Stimulated activated CD4-positive, alpha-beta T cell treated with anti-CD3 and anti-CD28 coated beads, Interleukin-1b, Interleukin-23, amount 100 ng/mL, for 1 hour (primary cell): ENCODE measurements at places on chromosomes 12 and 14.

DNA sequence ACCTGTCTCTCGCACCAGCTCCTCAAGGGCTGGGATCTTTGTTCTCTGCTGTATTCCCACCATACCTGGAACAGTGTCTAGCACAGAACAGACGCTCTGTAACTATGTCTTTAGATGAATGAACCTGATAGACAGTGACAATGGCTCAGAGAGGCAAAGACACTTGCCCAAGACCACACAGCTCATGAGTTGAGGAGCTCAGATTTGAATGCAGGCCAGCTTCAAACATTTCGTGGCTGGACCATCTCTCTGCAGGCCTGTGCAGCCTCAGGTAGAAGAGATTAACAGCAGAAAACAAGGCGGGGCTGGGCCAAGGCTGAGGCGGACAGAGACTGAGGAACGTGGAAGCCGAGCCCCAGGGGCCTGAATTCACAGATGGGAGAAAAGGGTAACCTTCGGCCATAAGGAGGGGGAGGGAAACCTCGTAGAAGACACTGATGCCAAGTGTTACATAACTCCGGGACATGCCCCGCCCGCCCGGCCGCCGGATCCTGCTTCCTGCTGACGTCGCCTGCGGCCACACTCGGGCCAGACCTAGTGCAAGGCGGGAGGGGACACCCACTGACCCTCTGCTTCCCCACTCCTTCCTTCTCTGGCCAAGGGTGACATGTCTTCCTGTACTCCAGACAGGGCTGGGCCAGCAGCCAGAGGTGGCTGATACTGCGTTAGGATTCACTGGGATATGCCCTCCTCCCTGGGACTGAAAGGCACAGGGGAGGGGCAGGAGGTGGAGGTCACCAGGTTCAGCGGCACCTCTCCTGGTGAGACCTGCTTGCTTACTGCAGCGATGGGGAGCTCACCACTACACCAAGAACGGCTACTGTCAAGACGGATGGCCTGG lies 86.8 kb downstream of the RFLNA start:
- no peak for DNase-seq

DNA sequence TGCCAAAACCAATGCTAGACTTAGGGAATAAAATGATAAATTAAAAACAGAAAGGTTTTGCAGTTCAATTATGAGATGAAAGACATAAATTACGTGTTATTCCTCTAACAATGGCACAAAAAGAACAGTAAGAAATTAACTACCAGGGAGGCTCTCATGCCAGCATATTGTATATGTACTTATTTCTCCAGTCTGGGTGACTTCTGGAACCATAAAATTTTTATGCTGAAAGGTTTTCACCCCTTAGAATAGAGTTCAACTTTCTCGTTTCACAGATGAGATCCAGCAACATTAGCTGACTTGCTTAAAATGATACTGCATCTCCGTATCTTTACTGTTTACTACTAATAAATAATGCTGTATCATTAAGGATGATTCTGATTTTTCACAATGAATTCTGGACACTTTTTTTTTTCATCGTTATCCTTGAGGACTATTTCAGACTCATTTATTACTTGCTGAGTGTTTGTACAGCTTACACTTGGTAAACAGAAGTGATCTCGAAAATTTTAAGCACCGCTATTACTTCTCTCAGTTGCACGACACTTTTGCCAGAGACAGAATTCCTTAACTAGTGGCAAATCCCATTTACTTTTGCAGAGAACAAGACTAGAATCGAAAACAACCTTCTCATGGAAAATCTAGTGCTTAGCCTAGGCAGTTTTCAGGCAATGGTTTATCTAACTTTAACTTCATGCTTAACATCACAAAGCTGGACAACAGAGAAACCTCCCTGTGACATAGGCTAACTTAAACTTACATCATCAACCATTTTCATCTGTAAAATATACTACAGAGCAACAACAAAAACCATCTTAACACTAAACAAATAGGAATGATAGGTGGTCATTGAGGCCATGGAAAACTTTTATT lies 2.7 kb downstream of the RSRC2 start:
- DNase-seq = no peak

DNA sequence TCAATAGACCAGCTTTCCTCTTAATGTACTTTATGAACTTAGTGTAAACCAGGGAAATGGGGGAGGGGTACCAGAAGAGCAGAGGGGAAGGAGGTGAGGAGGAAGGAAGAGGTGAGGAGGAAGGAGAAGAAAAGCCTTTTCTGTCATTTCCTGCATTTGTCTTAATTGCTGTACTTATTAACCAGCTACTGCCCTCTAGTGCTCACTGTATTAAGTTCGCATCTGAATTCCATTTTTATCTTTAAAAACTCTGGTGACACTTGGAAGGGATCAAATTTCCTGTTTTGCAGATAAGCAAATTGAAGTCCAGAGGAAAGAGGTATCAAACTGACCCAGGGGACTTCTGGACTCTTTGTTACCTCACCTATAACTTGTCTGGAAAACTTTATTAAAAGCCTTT lies 22.2 kb downstream of the MANSC1 start:
- no peak for DNase-seq

DNA sequence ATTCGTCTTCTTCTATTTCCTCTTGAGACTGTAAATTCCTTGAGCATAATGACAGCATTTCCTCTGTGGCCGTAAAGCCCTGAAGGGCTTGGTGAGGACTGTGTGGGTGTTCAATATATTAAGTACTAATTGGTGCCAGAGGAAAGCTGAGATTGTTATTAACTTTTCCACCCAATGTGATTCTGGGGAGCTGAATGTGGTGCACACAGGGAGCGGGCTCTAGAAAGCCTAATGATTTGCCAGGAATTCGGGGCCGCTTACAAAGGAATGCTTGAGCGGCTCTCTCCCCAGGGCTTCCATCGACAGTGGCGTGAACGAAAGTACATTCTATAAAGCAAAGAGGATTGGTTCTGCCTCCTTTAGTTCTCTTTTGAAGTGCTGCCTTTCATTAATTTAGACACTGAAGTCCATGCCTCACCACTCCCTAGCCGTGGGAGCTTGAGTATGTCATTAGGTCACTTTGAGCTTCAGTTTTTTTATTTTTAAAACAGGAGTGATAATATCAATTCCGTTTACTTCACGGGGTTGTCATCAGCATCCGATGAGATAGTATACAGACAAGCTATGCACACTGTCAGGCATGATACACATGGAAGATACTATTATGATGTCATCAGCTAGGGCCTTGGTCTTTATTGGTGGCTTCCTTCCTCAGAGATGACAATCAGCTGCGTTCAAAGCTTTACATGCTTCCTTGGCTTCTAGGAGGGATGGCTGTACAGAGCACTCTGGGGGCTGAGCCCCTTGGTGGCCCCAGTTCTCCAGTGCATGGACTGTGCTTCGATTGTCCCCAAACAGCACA lies 11.0 kb upstream of the GSG1 start:
- DNase-seq = no peak

DNA sequence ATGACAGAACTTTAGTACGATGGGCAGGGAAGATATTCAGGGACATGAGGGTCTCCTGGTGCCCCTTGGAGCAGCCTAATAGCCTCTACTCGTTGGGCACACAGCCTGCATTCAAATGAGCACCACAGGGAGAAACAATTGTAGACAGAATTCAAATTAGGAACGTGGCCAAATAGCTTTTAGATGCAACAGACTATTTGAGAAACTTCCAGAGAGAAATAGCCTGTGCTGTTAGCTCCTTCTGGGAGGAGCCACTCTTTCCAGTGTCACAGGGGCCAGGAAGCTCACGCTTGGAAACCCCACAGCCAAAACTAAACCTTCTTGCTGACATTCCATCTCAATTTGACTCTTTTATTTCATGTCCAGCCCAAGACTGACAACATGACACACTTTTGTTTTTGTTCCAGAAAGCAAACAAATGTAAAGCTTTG lies 114.5 kb downstream of the RPAP3 start:
- no peak for DNase-seq

DNA sequence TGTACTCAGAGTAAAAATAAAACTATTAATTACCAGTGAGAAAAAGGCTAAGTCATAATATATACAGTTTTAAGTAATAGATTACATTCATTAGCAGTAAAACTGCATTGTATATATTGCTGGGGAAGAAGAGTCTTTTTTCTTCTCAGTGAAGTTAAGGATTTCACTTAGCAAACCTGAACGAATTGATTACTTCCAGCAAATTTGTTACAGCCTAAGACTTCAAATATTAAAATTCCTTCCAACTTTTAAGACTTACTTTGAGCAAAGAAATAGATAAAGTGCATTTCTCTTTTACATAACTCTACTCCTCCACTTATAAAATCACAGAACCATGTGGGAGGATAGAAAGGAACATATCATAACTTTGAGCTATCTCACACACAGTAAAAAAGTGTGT lies 43.3 kb downstream of the PIK3C2G start:
- DNase-seq = no peak

- no peak for DNase-seq
Measured at GRCh38 chr14:94295360-94296180, 2.5 kb upstream of the SERPINA10 start.

- DNase-seq = no peak
Measured at GRCh38 chr12:132062481-132062880, 81.6 kb downstream of the DDX51 start.

DNA sequence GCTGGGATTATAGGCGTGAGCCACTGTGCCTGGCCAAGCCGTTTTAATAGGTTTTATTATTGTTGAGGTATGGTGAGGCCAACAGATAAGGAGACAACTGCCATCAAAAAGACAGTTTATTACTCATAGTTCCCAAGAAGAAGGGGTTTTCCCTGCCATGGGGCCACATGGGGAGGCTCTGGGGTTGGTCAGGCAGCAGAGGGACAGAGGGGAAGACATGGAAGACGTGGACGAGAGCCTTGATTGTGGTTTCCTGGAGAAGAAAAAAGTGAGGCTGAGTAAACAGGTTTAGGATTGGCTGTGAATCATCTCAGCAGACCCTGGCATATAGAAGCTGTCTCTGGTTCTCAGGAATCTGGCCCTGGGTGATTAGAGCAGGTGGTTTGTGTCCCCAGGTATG lies 69.9 kb downstream of the FOXN4 start:
- DNase-seq = no peak
